ENCODE measurements at places on chromosomes 1 and 21. TPM values are rescaled to one million over a fixed set of nuclear protein-coding genes. Genes with fewer than 3 reads are reported as not detected.
A peak's percentile ranks its signal among the peaks of the same experiment; 100 is the strongest.

The SLC45A1 gene
- 0.09 TPM for total RNA-seq

The CFAP74 gene
- total RNA-seq, result 0.09 TPM

The ARID4B gene
- 36.9 TPM for total RNA-seq

The TOMM20 gene
- total RNA-seq, result 54.1 TPM

The TMEM240 gene
- 0.42 TPM for total RNA-seq

The S100A3 gene
- total RNA-seq, result 0.38 TPM

The TEDDM1 gene
- not detected for total RNA-seq

The MXRA8 gene
- 2.7 TPM for total RNA-seq

The NEGR1 gene
- total RNA-seq, result 2.8 TPM

The DPT gene
- total RNA-seq, result 8.9 TPM

- no peak for DNase-seq
Measured at GRCh38 chr1:28606771-28607170, 14.7 kb downstream of the RAB42 start.

DNA sequence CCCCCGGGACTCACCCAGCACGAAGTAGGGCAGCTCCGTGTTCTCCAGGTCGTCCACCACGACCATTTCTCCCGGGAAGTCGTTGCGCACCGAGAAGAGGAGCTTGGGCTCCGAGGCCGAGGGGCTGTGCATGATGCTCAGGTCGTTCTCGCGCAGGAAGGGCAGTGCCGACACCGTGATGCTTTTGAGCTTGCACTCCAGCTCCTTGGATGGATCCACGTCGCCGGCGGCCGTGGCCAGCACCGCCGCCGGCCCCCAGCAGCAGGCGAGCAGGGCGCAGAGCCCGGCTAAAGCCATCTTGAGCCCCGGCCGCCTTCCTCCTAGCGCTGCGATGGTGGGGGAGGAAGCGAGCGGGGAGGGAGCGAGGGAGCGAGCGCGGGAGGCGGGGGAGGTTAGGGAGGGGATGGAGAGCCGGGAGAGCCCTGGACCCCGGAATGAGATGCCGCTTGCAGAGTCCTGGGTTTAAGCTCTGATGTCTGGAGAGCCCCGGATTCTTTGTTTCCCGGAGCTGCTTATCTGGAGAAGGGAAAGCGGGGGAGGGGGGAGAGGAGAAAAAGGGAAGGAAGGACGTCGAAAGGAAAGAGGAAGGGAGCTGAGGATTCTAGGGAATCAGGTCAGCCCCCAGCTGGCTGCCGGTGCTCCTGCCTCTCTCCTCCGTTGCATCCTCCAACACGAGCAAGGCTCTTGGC lies at the start of gene ASTN1:
ASTN1 (minus strand) TSS at position 333 of the 689 bp plus-strand sequence; CDS start at position 297, 36 bp downstream.
- no peak for DNase-seq

GRCh38 chr1:205267306-205267902 lies 39.7 kb downstream of the TMCC2 start:
- DNase-seq, result no peak

GRCh38 chr1:152621993-152622392 lies 910 bp downstream of the LCE3A start:
- DNase-seq, result no peak

- DNase-seq, result no peak
Measured at GRCh38 chr1:151509350-151510019, 1.7 kb upstream of the CGN start.

GRCh38 chr1:59750328-59751003 lies 64.3 kb upstream of the HOOK1 start:
- no peak for DNase-seq

DNA sequence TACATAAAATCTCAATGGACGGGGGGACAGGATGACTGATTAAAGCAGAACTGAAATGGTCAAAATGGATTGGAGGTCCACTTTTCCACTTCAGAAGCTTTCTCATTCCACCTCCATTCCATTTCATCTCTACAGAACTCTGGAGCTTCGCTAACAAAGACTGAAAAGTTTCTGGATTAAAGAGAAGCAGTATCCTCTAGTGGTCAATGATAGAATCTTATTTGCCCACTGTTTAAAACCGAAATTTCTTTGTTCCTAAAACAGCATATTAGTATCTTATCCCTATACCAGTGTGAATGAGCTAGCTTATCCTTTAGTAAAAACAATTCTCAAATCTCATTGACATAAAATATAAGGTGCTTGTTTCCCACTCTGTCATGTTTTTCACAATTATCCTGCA lies 890.6 kb downstream of the KCNT2 start:
- no peak for DNase-seq

- no peak for DNase-seq
Measured at GRCh38 chr1:82845866-82846265, 1045.1 kb downstream of the ADGRL2 start.

- DNase-seq, result no peak
Measured at GRCh38 chr1:209646558-209646957, 5.7 kb downstream of the LAMB3 start.

- DNase-seq, result no peak
Measured at GRCh38 chr1:208149776-208150514, 94.2 kb downstream of the PLXNA2 start.

DNA sequence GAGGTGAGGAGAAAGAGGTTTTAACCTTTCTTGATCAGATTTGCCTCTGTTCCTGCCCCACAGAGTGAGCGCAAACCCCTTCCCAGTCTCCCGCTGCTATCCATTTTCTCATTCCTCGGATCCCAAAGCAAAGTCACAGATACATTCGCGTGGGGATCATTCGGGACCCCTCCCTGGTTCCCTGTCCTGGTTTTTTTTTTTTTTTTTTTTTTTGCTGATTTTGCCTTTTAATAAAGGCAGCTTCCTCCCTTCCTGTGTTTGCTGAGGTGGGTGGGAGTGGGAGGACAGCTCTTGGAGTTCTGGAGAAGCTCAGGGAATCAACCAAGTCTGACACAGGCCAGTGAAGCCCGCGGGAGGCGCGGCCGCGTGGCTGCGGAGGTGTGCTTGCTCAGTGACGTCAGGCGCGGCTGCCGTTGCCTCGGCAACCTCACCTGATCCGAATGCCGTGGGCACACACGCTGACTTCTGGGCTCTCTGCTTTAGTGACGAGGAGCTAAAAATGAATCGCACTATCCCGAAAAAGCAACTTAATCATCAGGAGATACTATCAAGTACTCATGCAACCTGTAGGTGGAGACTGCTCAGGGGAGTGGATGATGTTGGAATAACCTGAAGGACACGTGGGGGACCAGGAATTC lies 106.4 kb downstream of the TBX19 start:
- peak; percentile 50 for DNase-seq

GRCh38 chr21:29715089-29715488 lies 224.7 kb downstream of the GRIK1 start:
- DNase-seq, result no peak

DNA sequence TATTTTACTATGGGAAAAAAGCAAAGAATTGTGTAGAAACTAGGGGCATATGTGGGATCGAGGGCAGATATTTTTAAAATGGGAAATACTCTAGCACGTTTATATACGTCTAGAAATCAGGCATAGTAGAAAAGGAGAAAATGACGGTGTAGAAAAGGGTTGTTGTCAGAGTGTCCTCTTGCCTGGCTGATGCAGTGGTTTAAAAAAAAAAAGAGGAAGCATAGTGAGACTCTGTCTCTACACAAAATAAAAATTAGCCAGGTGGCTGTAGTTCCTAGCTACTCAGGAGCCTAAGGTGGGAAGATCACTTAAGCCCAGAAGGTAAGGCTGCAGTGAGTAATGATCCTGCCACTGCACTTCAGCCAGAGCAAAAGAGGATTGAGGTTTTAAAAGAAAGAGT lies 64.7 kb upstream of the LRRC7 start:
- DNase-seq, result no peak

GRCh38 chr1:93579891-93580290 lies 101.7 kb downstream of the BCAR3 start:
- no peak for DNase-seq

- peak; percentile 6 for DNase-seq
Measured at GRCh38 chr1:45802343-45803298, 791 bp upstream of the MAST2 start.

DNA sequence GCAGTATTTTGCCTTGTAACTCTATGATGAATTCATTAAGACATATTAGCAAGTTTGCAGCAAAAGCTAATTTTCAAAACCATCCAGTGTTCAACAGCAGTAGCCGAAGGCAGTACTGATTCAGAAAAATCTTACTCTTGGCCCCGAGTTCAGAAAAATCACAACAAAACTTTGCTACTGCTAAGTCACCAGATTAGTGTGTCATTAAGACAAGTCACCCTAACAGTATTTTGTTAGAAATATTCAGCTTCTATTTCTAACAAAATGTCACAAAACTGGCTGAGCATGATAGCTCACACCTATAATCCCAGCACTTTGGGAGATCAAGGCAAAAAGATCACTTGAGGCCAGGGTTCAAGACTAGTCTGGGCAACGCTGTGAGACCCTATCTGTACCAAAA lies 8.2 kb downstream of the GTF2B start:
- no peak for DNase-seq

DNA sequence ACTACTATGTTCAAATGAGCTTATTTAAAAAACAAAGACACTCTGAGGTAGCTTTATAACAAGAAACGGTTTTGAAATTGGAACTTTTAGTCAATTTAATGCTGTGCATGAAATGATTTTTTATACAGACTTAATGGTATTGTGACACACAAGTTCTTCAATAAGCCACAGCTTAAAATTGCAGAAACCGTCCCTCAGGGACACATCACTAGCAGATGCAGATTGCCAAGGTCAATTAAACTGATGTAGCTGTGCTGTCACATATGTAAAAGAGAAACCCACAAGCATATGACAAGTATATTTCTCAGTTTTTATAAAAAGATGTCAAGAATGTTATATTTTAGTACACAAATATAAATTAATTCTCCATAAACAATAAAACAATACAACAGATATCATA lies 366.9 kb downstream of the DPYD start:
- DNase-seq, result no peak

Measured in thymus (tissue), 14 donors.